ENCODE measurements at places on chromosomes 3 and 15. TPM values are rescaled to one million over a fixed set of nuclear protein-coding genes. Genes with fewer than 3 reads are reported as not detected.
A peak's percentile ranks its signal among the peaks of the same experiment; 100 is the strongest.

GRCh38 chr15:75696311-75696720 lies 16.3 kb downstream of the CSPG4 start:
- no peaks in the 10 kb centered on the region for H3K27me3 ChIP-seq
- no peak for DNase-seq
- peaks cover 38% of the 10 kb centered on the region for H3K4me1 ChIP-seq
- no peak overlapping the region for H3K27ac ChIP-seq
- no peak overlapping the region for H3K4me3 ChIP-seq

RTP3 gene
- not detected for total RNA-seq

GRCh38 chr3:119408243-119408950 lies 55.0 kb downstream of the TMEM39A start:
- H3K4me1 ChIP-seq: peaks cover 4% of the 10 kb centered on the region
- peak; percentile 6 for DNase-seq
- H3K27ac ChIP-seq: no peak overlapping the region
- peaks cover 11% of the 10 kb centered on the region for H3K36me3 ChIP-seq
- no peaks in the 10 kb centered on the region for H3K27me3 ChIP-seq
- H3K4me3 ChIP-seq: no peak overlapping the region

COL8A1 gene
- 119 TPM for total RNA-seq

GRCh38 chr3:169710619-169711018 lies 47.1 kb upstream of the MECOM start:
- H3K4me1 ChIP-seq: no peaks in the 10 kb centered on the region
- no peak overlapping the region for H3K27ac ChIP-seq
- no peak overlapping the region for H3K4me3 ChIP-seq
- DNase-seq: peak; percentile 81

DNA sequence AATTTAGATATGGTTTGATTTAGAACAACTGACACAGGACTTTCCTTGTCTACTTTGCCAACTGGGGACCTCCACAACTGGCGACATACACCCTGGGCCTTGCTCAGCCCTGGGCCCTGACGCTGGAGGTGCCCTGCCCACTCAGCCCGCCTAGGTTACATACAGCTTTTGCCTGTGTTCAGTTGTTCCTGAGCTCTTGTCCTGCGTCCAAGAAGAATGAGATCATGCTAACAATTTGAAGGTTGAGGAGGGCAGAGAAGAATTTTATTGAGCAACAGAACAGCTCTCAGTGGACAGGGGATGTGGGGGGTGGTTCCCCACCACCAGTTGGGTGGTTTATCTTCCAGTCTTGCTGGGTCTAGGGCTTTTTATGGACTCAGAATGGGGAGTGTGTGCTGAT lies 67.9 kb downstream of the IQCH start:
- H3K4me1 ChIP-seq: 0 out of 2 replicates have a peak, but pooled peaks cover 2% of the 10 kb centered on the region
- no peak overlapping the region for H3K27ac ChIP-seq
- peaks cover 5% of the 10 kb centered on the region for H3K27me3 ChIP-seq
- H3K4me3 ChIP-seq: no peak overlapping the region
- peak; percentile 56 for DNase-seq

LMAN1L gene
- not detected for total RNA-seq

DNA sequence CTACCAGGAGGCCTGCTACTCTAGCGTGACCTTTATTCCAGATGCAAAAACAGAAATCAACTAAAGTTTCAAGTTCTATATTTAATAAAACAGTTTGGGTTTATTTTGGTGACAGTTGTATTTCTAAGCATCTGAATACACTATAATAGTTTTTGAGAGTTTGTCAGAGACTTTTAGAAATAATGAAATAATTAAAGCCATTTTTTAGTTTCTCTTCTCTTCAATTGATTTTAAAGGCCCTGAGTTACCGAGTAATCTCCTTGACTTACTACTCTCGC lies 523.4 kb downstream of the CADM2 start:
- H3K4me1 ChIP-seq: no peaks in the 10 kb centered on the region
- H3K36me3 ChIP-seq: no peaks in the 10 kb centered on the region
- DNase-seq: no peak
- no peak overlapping the region for H3K27ac ChIP-seq

ACTC1 gene
- 0.83 TPM for total RNA-seq

DNA sequence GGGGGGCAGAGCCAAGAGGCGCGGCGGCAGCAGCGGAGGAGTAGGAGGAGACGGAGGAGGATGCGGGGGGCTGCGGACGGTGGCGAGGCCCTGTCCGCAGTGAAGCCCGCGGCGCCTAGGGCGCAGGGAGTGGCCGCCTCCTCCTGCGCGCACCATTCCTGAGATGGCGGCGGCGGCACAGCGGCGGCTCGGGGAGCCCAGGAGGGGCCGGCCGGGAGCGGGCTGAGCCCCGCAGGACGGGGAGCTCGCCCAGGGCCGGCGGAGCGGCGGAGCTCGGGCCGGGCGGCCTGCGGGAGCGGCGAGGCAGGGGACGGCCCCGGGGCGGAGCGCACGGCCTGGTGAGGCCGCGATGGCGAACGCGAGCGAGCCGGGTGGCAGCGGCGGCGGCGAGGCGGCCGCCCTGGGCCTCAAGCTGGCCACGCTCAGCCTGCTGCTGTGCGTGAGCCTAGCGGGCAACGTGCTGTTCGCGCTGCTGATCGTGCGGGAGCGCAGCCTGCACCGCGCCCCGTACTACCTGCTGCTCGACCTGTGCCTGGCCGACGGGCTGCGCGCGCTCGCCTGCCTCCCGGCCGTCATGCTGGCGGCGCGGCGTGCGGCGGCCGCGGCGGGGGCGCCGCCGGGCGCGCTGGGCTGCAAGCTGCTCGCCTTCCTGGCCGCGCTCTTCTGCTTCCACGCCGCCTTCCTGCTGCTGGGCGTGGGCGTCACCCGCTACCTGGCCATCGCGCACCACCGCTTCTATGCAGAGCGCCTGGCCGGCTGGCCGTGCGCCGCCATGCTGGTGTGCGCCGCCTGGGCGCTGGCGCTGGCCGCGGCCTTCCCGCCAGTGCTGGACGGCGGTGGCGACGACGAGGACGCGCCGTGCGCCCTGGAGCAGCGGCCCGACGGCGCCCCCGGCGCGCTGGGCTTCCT lies at the start of gene GPR27:
Gene GPR27 (plus strand): TSS at position 155 of the 909 bp plus-strand sequence. CDS start 195 bp downstream, at position 350.
- no peak within 1 kb of the TSS for H3K27ac ChIP-seq
- H3K4me3 ChIP-seq: peak within 1 kb of the TSS; percentile 32
- H3K4me1 ChIP-seq: no peaks in the 10 kb centered on the region
- H3K27me3 ChIP-seq: peaks cover 53% of the 10 kb centered on the region

DNA sequence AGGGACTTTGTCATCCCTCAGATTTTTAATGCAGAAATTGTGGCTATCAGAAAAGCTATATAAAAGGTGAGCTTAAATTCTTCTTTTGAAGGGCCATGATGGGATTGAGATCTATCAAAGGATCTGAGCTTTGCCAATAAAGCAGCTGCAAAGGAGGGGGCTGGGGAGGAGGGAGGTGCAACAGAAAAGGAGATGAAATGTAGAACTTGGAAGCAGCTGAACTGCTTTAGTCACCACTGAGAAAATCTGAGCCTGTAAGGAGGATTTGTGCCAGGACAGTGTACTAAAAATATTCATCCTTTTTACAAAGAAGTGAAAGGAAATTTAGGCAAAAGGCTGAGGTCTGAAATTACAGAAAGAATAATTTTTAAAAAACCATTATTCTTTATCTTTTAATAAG lies 10.4 kb downstream of the TSPAN3 start:
- peaks cover 14% of the 10 kb centered on the region for H3K4me1 ChIP-seq
- H3K27ac ChIP-seq: no peak overlapping the region
- peak; percentile 64 for DNase-seq
- 0 out of 2 replicates have a peak, but pooled peaks cover 2% of the 10 kb centered on the region for H3K36me3 ChIP-seq
- no peak overlapping the region for H3K4me3 ChIP-seq
- no peaks in the 10 kb centered on the region for H3K27me3 ChIP-seq

DZIP1L gene
- total RNA-seq: 21.4 TPM

CCDC39 gene
- total RNA-seq: not detected

ADAMTS7 gene
- 0.83 TPM for total RNA-seq

DNA sequence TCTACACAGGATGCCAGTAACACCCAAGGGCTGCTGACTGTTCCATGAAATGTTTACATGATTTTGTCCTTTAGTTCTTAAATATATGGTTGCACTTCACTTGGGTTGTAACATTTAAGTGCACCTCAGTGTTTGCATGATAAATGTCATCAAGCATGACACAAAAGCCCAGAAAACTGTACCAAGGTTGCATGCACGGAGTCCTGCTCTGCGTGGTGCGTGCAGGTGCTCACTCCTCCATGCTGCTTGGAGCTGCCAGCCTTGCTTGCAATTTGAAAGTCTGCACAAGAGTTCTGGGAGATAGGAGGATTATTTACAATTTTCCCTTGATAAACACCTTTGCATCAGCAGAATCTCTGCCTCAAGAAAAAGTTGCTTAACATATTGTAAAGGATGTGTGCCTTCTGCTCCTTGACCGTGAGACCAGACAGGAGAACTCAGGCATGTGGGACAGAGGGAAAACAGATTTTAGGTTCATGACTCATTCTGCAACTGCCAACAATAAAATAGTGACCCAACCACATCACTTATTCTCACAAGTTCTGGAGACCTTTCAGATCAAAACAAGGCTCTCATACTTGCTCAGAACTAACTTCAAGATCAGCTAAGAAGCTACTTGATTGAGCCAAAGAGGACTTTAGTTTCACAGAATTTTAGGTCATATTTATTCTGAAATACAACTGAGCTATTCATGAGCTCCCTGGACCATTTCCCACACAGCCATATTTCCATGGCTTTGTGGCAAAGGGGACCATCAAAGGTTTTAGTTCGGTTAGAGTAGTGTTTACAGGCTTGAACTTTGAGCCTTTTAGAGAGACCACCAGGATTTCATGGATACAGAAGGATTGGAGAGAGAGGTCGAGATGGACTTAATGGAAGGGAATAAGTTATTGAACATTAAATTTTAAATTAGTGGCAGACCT lies 128.4 kb upstream of the ZBED2 start:
- H3K4me1 ChIP-seq: peaks cover 5% of the 10 kb centered on the region
- peak; percentile 80 for DNase-seq
- no peaks in the 10 kb centered on the region for H3K27me3 ChIP-seq
- H3K4me3 ChIP-seq: no peak overlapping the region
- no peaks in the 10 kb centered on the region for H3K36me3 ChIP-seq
- H3K27ac ChIP-seq: no peak overlapping the region

P2RY1 gene
- under 0.01 TPM for total RNA-seq

OIP5 gene
- 4.1 TPM for total RNA-seq

GOLGA8T gene
- total RNA-seq: not detected

GRCh38 chr3:24736701-24737100 lies 242.1 kb upstream of the THRB start:
- no peak overlapping the region for H3K27ac ChIP-seq
- DNase-seq: no peak
- no peaks in the 10 kb centered on the region for H3K4me1 ChIP-seq

DNASE1L3 gene
- total RNA-seq: not detected

RHCG gene
- not detected for total RNA-seq

CCK gene
- total RNA-seq: not detected

GRCh38 chr3:116032176-116032575 lies 408.9 kb downstream of the GAP43 start:
- no peak overlapping the region for H3K4me3 ChIP-seq
- H3K27ac ChIP-seq: no peak overlapping the region
- DNase-seq: no peak
- H3K36me3 ChIP-seq: no peaks in the 10 kb centered on the region
- no peaks in the 10 kb centered on the region for H3K4me1 ChIP-seq

GRCh38 chr15:60734851-60735250 lies 255.9 kb upstream of the ICE2 start:
- H3K36me3 ChIP-seq: no peaks in the 10 kb centered on the region
- H3K4me1 ChIP-seq: no peaks in the 10 kb centered on the region
- DNase-seq: no peak
- H3K27me3 ChIP-seq: peaks cover 2% of the 10 kb centered on the region
- no peak overlapping the region for H3K27ac ChIP-seq
- H3K4me3 ChIP-seq: no peak overlapping the region

DNA sequence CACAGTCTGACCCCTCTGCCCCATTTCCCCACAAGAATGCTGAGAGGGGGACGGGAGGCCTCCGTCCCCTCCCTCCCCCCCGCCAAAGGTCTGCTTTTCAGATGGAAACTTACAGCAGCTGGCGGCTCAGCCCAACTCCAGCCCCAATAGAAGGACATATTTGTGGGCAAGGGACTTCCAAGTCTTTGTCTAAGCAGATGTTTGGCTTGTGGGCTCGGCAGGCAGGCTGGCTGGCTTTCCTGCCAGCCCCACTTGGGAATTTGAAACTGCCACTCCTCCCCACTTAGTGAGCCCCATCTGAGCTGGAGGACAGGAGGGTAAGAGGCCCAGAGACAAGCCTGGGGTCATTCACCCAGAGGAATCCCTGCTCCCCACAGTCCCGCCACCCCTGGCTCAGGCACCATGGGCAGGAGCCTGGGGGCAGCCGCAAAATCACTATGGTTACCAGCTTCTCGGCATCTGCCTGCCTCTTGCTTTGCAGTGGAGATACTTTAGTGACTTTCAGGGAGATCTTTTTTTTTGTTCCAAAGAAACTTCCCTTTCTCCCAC lies 53.6 kb downstream of the LMCD1 start:
- peak; percentile 87 for DNase-seq
- no peaks in the 10 kb centered on the region for H3K27me3 ChIP-seq
- peaks cover 24% of the 10 kb centered on the region for H3K4me1 ChIP-seq

FOXL2 gene
- total RNA-seq: not detected

DNA sequence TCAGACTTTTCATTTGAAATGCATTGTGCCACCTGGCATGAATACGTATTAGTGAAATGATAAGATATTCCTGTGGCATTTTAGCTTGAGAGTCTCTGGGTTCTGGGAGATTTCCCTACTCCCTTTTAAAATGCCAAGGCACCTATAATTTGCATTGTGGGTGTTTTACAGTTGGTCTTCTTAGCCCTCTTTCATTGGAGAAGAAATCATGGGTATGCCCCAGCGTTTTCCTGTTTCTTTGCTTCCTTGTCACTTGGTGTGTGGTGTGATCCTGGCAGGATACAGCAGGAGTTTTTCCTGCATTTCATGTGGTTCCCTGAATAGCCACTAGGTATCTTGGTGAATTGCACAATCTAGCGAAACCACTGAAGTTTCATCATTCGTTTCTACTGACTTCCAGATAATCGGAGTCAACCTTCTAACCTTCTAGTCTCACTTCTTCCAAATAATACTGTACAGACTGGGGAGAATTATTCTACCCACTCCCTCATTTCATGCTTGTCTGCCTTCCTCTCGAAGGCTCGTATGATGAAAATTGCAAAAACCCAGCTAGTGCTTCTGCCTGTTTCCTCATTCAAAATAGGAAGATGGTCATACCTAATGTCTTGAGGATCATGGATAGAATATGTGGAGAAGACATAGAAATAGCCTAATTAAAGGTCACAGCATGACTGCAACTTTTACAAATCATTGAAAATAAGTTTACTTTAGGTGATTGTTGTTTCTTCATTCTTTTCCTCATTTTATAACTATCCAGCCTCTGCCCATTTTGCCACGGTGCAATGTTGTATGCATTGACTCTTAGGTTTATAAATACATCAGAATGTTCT lies 2.6 kb downstream of the BHLHE40 start:
- H3K27me3 ChIP-seq: no peaks in the 10 kb centered on the region
- peak; percentile 81 for DNase-seq
- peaks cover 36% of the 10 kb centered on the region for H3K4me1 ChIP-seq
- peak overlapping the region; percentile 72 for H3K4me3 ChIP-seq
- H3K27ac ChIP-seq: no peak overlapping the region

GOLGA8G gene
- not detected for total RNA-seq

GOLGA6A gene
- total RNA-seq: not detected

ANKRD63 gene
- total RNA-seq: under 0.01 TPM

Measured in IMR-90 (cell line).